Inflammatory macrophage treated with lipopolysaccharide for 1 hour (primary cell): ENCODE measurements at places on chromosomes 3 and 15.

DNA sequence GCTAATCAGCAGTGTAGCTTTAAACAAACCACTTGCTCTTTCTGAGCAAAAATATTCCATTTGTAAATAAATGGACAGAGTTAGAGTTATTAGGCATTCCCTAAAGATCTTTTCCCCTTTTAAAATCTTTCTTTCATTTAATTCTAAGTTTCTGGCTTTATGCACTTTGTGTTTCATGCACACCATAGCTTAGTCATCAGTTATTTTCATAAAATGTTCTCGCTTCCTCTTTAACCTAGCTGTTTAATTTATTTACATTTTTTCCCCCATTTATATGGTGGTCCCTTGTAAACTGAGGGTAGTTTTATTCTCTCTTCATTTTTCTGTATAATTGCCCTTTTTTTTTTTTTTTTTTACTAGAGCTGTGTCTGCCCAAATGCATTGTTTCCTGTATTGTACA is 315.0 kb upstream of the LRRFIP2 start:
- DNase-seq: no peak

GRCh38 chr3:95750097-95750496 is 1064.3 kb upstream of the EPHA6 start:
- no peak for DNase-seq

GRCh38 chr3:19526071-19526470 is 377.8 kb downstream of the KCNH8 start:
- DNase-seq: no peak

- DNase-seq: no peak
These were observed 40.0 kb upstream of the TEX9 start for GRCh38 chr15:56325186-56325585.

GRCh38 chr3:32495085-32495484 is 7.6 kb downstream of the CMTM6 start:
- DNase-seq: no peak

DNA sequence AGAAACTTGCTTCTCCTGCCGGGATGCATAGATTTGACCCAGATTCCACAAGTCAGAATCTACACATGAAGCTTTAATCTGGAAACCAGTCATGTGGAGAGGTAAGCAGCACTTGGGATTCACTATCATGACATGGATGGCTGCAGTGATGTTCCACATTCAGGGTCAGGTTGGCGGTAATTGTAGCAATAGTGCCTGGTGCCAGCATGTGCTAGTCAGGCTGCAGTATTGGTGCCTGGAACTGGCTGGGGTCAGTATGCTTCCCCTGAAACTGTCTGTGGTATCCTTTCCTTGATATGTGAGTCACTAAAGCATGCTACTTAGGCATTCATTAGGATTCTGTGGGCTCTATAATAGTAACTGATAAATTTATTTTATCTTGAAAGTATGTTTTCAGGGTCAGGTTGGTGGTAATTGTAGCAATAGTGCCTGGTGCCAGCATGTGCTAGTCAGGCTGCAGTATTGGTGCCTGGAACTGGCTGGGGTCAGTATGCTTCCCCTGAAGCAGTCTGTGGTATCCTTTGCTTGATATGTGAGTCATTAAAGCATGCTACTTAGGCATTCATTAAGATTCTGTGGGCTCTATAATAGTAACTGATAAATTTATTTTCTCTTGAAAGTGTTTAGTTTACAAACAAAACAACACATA is 1439.2 kb downstream of the ZPLD1 start:
- DNase-seq: no peak

- no peak for DNase-seq
These were observed 228.8 kb downstream of the RORA start for GRCh38 chr15:61000276-61000675.

- no peak for DNase-seq
These were observed 299.5 kb downstream of the GAP43 start for GRCh38 chr3:115922681-115923347.

- DNase-seq: no peak
These were observed 14.9 kb downstream of the NR1I2 start for GRCh38 chr3:119796785-119797184.

DNA sequence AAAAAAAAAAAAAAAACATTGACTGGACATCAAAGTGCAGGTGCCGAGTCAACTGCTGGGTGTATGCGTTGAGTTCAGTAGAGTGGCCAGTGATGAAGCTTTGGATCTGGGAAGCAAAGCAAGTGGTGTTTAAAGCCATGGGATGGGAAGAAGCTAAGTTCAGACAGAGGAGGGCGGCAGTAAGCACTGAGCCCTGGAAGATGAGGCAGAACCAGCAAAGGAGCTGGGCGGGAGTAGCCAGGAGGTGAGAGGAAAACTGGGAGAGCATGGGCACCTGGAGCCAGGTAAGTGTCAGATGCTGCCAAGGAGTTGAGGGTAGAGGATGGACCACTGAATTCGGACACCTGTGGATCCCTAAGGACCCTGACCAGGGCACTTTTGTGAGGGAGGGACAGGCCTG is 11.4 kb upstream of the GNAI2 start:
- no peak for DNase-seq

DNA sequence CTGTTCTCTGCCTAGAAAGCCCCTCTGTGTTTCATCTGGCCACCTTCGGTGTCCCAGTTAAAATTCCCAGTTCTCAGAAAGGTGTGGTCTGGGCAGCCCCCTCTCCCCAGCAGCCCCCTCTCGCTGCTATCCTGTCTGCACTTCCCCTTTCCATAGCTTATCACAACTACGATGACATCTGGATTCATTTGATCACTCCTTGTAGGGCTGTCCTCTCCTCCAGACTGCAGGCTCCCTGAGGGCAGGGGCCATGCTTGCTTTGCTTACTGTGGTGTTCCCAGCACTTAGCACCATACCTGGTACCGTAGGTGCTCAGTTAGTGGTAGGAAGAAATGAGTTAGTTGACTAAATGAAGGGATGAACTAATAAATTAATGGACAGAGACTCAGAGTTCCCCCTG is 26.3 kb upstream of the GOLGA6C start:
- DNase-seq: no peak

GRCh38 chr3:4845882-4846281 is 133.4 kb upstream of the BHLHE40 start:
- DNase-seq: no peak

DNA sequence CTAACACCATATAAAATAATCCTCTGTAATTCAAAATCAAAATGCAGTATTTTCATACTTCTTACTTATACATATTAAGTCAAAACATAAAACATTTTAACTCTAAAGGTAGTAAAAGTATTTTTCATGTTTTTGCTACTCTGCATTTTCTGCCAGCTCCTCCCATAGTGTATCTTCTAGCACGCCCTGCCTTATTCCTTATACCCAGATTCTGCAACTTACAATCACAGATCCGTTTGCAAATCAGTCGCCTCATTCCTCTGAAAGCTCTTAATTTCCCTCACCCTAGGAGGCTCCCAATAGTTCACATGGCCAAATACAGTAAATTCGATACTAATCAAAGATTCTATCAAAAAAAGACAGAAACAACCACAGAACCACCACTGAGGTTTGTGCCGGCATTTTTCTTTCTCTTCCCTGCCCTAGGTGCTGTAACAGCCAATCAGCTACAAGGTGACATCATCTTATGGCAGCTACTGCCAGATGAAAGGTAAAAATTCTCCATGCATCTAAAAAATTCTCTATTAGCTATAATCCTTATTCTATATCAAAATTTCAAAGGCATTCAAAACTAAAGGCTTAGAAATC is 72.9 kb downstream of the CLASP2 start:
- no peak for DNase-seq

DNA sequence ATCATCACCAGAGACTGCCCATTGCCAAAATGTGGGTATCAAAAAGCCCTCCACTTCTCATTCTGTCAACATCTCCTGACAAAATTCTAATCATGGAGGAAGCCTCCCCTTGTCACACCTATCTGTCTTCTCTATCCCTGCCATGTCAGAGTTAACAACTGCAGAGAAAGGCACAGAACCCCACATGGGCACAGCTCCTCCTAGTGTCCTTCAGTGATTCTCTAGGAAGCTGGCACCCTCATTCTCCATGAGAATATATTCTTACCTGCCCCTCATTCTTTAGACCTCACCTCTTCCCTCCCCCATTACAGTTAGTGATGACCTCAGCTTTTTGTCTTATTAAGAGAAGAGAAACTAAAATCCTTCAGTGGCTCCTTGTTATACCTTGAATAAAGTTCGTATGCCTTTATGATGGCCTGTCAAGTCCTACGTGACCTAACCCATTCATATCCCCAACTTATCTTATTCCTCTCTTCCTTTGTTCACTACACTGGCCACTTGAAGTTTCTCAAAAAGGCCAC is 44.6 kb downstream of the NME9 start:
- no peak for DNase-seq

- DNase-seq: no peak
These were observed 88.6 kb upstream of the ADAMTS17 start for GRCh38 chr15:100430411-100430810.
